Nephron progenitor cell (in vitro differentiated cells): ENCODE measurements at places on chromosomes 7 and 10.

DNA sequence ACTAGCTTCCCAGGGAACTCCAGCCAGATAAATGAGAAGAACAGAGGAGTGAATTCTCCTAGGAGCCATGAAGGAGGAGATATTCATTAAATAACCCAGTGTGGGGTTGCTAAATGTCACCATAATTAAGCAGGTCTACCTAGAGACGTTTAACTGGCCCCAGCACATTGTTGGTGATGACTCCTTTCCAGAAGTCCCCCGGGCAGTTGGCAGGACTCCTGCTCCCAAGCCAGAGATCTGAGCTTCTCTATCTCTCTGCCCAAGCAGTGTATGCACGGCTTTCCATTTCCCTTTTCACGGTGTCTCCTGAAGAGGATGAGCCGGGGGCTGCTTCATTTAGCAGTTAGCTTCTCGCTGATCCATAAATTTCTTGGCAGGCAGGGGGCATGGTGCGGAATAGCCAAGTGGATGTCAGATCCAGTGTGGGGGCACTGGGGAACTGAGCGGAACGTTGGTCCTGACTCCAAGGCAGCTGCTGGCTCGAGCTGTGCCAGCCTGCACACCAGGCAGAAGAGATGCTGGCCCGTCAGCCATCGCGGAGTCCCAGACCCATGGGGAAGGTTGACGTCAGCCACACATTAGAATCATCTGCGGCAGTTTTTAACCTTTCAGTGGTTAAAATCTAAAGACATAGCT lies 142.0 kb upstream of the NPY start:
- no peak for DNase-seq

- DNase-seq = peak; percentile 57
These were observed 34.9 kb upstream of the STEAP1 start for GRCh38 chr7:90119178-90119971.

DNA sequence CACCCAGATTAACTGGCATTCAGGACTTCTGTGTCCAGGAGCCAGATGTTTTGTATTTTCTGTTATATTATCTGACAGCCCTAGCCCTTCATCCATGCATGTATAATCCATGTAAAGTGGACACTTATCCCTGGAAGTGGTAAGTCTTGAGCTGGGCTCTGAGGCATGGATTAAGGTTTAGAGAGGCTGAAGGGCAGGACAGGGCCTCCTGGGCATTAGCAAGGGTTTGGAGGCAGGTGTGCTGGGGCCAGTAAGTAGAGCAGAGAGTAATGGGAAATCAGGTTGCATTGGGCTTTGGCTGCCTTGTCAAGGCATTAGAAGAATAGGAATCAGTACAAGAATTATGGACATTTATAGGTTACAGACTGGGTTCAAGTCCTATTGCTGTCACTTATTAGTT lies 138.0 kb downstream of the DYNC1I1 start:
- no peak for DNase-seq

- DNase-seq = no peak
These were observed 714.1 kb downstream of the AUTS2 start for GRCh38 chr7:70312336-70312735.

DNA sequence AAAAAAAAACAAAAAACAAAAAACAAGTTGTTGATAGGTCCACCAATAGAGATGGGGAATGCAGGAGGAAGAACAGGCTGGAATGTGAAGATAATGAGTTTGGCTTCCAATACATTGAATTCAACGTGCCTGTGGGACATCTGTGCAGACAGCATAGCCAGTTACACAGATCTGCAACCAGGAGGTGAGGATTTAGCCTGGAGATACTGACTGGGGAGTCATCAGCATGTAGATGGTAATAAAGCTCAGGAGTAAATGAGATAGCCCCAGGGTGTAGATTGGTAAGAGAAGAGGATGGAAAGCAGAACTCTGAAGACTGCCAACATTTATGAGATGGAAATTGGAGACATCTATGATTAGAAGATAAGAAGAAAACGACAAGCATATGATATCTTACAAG lies 4.7 kb upstream of the TRIM8 start:
- DNase-seq = no peak

- DNase-seq = no peak
These were observed 164.6 kb downstream of the PTEN start for GRCh38 chr10:88028072-88028471.

DNA sequence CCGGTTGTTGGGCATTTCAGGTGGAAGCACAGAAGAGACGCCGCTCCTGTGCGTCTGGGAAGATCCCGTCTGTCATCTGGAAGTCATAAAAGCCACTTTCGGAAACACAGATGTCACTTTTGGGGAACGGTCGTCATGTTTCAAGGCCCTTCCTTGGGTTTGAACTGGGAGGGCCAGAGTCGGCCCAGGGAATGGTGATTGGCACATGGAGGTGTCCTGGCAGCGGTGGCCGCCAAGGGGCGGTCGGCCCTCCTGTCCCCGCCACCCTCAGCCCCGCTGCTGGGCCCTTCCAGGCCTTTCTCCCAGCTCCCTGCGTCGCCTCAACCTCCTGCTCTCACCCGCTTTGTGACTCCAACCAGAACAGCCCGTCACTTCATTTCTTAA lies 115.2 kb upstream of the SFMBT2 start:
- DNase-seq = no peak

GRCh38 chr7:54187886-54188685 lies 354.1 kb upstream of the VSTM2A start:
- no peak for DNase-seq

GRCh38 chr10:114767101-114767985 lies 54.2 kb upstream of the FHIP2A start:
- peak; percentile 43 for DNase-seq

DNA sequence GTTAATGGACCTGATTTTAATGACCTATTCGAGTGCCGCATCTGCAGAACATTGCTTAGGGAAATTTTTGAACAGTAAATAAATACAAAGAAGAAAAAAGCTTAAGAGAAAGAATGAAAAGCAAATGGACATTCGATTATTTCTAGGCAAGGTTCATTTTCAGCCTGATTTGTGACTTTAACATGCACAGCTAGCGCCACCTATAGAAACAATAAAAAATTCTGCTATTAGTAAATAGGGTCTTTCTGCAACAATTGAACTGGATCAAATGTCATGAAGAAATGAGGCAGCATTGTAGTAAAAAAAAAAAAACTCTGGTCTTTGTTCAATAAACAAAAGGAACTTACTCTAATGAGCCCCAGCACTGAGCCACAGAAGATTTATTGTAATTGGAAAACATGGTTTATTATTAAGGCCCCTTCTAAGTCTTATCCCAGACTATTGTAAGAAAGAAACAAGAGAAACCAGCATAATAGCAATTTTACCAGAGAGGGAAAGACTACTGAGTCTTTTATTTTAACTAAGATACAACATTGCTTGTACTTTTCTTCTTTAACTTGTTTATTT lies 41.4 kb upstream of the GHITM start:
- DNase-seq = no peak

- no peak for DNase-seq
These were observed at the start of gene RNF148 for GRCh38 chr7:122702872-122703510. Gene RNF148, minus strand, starts transcription at chr7:122702922. Its CDS starts 172 bp downstream, at chr7:122702750.
